Activated CD8-positive, alpha-beta T cell treated with anti-CD3 and anti-CD28 coated beads for 36 hours (primary cell): ENCODE measurements at places on chromosomes 6 and 20. TPM values are rescaled to one million over a fixed set of nuclear protein-coding genes. Genes with fewer than 3 reads are reported as not detected.

DNA sequence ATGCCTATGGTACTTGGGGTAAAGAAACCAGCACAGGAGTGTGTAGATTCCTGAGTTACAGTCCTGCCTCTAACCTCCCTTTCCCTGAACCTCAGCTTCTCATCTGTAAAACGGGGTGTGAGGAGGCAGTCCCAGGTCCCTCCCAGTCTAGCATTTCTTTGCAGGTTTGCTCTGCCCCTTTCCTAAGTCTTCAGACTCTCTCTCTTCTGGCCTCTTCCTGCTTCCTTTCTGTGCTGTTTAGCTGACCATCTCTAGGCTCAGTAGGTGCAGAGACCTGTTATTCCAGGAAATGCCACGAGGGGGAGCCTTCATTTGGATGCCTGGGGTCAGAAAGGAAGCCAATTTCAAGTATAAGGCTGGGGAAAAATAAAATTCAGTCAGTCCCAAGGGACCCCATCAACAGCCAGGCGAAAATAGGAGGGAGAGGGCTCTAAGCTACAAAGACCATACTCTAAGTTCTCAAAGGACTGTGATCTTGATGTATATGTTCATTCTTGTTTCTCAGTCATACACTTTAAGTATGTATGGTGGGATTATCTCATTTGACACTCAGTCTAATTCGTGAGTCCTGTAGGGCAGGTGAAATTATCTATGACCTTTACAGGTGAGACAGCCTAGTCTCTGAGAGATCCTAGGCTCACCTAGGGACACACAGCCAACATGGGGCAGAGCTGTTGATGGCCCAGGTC lies 89.1 kb downstream of the NCR2 start:
- peak; percentile 92 for DNase-seq

DNA sequence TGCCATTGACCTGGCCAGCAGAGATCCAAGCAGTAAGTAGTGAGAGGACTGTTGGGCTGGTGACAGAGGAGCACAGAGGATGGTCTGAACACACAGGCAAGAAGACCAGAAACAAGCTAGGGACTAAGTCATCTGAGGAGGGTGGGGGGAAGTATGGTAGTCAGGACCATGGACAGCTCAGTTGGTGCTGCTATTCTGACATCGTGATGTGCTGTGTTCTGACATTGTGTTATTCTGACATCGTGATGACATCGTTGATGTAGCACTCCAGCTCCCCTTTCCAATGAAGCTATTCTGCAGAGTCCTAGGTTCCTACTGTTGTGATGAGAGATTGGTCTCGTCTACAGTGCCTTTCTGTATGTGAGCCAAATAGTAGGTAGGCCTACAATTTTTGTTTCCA lies 28.7 kb downstream of the CFAP206 start:
- peak; percentile 61 for DNase-seq

DNA sequence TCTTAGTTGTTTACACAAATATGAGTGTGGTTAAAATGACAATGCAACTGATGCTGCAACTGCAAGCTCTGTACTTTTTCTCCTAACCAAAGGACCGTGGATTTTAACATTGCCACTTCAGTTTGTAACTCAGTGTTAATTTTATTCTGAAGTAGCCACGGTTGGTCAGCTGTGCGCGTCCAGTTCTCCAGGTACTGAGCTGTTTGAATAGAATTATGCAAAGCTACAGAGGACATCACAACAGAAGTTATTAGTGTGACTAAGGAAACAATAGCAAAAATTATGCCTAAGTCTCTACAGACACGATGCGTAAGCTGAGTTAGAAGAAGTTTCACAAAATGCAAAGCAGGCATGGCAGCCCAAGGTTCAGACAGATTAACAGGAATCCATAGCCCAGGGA lies 4.4 kb upstream of the ABHD12 start:
- no peak for DNase-seq

Gene XPO5
- total RNA-seq, result 92.3 TPM

GRCh38 chr20:57326667-57327455 lies 2.7 kb upstream of the SPO11 start:
- no peak for DNase-seq

Gene HCRTR2
- not detected for total RNA-seq

DNA sequence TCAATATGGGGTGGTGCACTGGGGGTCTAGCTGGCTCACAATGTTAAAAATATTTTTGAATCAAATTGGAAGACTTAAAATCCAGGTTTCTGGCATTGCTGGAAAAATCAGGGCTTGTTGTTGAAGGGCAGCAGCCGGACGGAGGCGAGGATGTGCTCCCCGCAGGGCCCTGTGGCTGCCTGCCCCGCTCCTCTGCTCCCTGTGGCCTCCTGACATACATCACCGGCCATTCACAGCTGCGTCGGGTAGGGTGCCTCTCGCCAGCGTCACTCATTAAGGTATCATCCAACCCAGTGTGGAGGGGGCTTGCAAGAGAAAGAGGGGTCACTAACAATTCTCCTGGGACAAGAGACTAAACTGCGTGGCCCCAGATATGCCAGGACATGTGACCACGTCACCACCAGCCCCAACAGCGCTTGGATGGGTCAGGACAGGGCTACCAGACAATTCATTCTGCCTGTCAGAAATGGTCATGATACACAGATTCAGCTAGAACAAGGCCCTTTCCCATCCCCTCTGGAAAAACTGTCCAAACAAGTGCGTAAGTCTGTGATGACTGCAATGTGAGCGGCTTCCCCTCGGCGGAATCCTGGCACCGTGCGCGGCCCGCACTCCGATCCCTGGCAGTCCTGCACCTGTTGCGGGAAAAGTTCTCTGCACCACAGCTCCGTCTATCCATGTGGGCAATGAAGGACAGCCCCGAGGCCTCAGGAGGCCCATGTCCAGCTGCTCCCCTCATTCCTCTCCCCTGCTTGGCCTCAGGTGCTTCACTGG lies 12.0 kb downstream of the GATA5 start:
- no peak for DNase-seq

GRCh38 chr20:52539891-52540290 lies 348.3 kb upstream of the ZFP64 start:
- DNase-seq, result peak; percentile 4

Gene ADTRP
- 20.0 TPM for total RNA-seq

Gene ELOVL4
- total RNA-seq, result 1.4 TPM

GRCh38 chr6:33508935-33509926 lies 54.9 kb downstream of the ZBTB9 start:
- DNase-seq, result no peak
